ENCODE measurements at places on chromosomes 13 and 19. TPM values are rescaled to one million over a fixed set of nuclear protein-coding genes. Genes with fewer than 3 reads are reported as not detected.
A peak's percentile ranks its signal among the peaks of the same experiment; 100 is the strongest.

The ZNF534 gene
- total RNA-seq: not detected

The KLK6 gene
- not detected for total RNA-seq

DNA sequence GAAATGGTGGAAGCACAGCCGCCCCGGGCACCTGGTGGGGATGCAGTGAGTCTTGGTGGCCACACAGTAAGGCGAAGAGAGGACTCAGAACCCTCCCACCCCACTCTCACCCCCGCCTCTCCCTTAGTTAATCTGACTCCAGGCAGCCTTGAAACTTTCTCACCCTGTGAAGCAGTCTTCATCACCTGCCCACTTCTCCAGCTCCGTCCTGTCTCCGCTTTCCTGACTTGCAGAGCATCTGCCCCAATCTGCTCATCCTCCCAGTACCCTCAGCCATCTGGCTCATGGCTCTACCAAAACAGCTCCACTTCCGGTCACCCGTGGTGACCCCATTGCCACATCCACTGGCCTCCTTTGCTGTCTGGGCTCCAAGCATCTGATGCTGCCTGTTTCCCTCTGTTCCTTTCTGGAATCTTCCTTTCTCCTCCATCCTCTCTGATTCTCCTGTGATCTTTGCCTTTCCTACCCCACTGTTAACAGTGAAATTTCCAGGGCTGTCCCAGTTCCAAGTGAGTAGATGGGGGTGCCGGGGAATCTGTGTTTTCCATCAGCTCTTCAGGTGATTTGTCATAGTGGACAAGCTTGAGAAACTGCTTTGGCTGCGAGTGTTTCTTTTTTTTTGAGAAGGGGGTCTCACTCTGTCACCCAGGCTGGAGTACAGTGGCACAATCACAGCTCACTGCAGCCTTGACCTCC, 4.3 kb downstream of the USF2 start:
- no peak for DNase-seq

DNA sequence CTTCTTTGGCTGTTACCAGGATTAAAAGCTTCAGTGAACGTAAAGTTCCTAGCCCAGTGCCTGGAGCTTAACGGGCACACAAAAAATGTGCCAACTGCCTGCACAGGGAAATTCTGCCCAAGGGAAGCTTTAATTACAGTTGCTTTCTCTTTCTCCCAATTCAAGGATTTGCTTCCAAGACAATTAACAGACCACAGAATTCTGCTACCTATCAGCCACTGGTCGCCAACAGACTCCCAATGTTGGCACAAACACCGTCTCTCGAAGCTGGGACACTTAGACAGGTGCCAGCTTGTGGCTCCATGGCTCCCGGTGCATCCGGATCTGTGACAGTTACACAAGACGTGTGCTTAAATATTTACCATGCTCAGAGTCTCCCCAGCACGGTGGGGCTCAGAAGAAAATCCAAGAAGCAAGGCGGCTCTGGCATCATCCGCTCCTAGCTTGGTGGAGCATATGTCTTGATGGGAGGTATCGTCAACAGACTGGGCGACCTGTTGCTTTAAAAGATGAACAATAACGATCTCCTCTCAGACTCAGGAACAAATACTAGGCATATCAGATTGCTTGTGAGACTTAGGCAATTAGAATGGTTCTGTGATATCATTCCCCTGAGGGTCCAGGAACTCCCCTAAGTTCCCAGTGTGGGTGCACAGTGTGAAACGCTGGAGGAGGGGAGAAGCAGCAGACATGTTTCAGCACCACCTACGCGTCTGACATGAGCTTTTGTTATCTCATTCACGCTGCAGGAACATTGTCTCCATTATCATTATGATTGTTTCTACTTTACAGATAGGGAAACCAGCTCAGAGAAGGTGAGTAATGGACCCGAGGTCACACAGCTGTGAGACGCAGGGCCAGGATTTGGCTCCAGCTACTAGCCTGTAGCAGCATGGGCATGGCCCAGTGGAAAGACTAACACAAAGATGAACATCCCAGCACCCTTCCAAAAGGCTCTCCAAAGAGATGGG, 61.6 kb downstream of the ALOX5AP start:
- DNase-seq: peak; percentile 33

DNA sequence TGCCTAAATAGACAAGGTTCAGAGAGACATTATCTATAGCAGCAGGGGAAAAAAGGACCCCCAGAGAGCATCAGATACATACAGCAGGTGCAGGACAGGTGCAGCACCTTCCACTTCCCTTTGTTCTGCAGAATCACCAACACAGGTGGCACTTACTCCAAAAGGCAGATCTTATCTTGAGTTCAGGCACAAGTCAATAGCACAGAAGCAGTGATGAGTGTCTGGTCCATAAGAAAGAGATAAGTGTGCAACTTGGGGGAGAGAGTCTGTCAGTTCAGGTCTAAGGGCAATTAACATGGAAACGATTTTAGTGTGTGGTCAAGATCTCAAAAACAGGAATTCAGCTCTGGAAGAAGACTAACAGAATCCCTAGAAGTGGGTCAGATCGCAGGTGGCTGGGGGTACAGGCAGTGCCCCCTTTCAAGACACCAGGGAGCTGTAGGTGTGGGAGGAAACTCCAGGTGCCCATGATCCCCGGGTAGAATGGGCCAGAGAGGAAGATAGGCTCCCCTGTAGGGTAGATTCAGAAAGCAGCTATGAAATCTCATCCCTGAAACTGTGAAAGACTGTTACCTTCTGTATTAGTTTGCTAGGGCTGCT, 40.6 kb downstream of the TNFSF11 start:
- no peak for DNase-seq
